ENCODE measurements at places on chromosomes 5 and 9. TPM values are rescaled to one million over a fixed set of nuclear protein-coding genes. Genes with fewer than 3 reads are reported as not detected.

- DNase-seq = no peak
These were observed 17.1 kb upstream of the SPOUT1 start for GRCh38 chr9:128846680-128847030.

DNA sequence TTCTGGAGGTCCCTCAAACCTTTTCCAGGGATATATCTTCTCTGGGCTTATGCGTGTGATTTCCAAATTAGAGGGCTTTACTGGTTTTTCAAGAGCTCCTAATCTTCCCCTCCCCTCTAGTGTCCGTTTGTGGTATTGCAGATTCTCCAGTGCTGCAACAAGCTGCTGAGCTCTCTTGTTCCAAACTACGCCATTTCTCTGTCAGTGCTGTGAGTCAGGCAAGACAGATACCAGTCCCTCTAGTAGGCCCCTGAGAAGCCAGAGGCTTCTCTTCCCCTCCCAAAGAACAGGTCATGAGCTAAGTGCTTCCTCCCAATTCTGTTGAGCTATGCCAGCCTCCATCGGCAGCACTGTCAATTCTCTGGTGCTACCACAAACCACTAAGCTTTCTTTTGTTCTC is 149.5 kb downstream of the FANCC start:
- no peak for DNase-seq

GRCh38 chr5:35470866-35471265 is 146.8 kb upstream of the SPEF2 start:
- no peak for DNase-seq

- no peak for DNase-seq
These were observed 241.1 kb upstream of the KLF4 start for GRCh38 chr9:107730666-107731065.

DNA sequence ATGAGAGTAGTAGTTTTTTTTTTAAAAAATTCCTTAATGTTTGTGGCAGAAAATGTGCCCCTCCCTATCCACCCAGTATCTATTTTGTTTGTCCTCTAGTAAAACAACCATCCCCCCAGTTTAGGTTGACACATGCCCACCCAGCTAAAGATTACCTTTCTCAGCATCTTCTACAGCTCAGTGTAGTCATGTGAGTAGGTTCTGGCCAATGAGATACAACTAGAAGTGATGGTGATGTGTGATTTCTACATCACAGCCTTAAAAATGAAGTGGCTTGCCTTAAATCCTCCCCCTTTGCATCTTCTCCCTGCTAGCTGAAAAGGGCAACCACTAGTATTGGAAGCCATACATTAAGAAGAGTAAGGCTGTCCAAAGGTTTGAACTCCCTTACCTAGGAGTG is 14.9 kb downstream of the CHD1 start:
- DNase-seq = no peak

DNA sequence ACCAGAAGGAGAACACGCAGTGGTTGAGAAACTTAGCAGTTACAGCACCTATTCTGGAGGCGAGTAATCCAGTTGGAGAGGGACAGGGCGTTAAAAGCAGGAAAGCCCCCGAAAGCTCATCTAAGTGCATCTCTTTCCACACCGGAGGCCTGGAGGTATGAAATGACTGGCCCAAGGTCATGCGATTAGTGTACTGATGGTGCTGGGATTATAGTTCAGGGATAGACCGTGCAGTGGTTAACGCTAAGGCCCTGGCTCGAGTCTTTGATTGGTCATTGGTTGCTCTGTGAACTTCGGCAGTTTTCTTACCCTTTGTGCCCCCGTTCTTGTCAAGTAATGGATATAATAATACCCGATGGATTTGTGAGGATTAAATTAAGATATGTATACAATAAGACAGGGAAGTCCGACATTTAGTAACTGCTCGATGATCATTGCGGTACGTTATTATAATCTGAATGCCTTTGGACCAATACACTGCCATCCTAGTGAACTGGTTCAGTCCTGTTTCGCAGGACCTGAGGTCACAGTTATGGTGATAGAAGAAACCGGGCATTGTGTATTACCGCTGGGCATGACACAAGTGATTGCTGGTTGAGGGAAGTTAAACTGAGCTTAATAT is 960 bp downstream of the CANX start:
- DNase-seq = no peak

DNA sequence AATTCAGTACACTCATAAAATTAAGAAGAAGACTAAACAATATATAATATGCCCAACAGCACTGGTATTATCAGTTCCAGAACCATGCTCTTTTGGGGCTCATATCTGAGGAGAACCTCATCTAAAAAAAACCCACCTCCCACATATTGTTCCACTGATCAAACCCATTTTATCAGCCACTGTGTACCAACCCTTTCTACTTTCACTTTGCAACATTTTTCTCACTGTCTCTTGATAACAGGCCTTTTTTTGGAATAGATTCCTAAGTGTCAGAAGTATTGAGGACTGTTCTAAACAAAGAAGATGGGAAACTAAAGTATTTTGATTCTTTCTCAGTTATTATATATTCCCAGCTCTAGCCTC is 173.2 kb downstream of the GABRB2 start:
- no peak for DNase-seq

GRCh38 chr5:77869116-77869798 is 93.1 kb upstream of the TBCA start:
- DNase-seq = no peak

GRIA1 gene
- polyA plus RNA-seq = 48.8 TPM

PCDHGA2 gene
- polyA plus RNA-seq = 17.7 TPM

HABP4 gene
- polyA plus RNA-seq = 38.9 TPM

ZFP37 gene
- polyA plus RNA-seq = 12.6 TPM

KCNIP1 gene
- 165 TPM for polyA plus RNA-seq
